Ammon's horn (tissue), 1 donor: ENCODE measurements at places on chromosomes 12 and 14.
A peak's percentile ranks its signal among the peaks of the same experiment; 100 is the strongest.

GRCh38 chr14:95515596-95516552 lies 576 bp downstream of the SYNE3 start:
- DNase-seq = peak; percentile 81

DNA sequence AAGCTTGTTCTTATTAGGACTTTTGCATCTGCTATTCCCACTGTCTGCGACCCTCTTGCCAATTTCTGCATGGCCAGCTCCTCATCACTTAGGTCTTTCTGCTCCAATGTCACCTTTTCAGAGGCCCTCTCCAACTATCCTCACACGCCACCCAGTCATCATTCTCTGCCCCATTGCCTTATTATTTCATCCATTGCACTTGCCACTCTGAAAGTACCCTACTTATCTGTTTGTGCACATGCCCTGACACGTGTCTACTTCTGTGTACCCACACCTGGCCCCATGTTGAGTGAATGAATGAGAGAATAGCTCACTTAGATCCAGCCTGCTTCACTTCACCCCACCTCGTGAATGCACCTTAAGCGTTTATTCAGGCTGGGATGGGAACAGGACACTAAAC lies 218.7 kb upstream of the TBX3 start:
- DNase-seq = no peak

- peak; percentile 46 for DNase-seq
These were observed 45.9 kb downstream of the PPP1R13B start for GRCh38 chr14:103801459-103801858.

GRCh38 chr14:76930549-76930948 lies 98.0 kb downstream of the IRF2BPL start:
- no peak for DNase-seq

- DNase-seq = no peak
These were observed 21.6 kb downstream of the DYNC1H1 start for GRCh38 chr14:101985957-101986356.

DNA sequence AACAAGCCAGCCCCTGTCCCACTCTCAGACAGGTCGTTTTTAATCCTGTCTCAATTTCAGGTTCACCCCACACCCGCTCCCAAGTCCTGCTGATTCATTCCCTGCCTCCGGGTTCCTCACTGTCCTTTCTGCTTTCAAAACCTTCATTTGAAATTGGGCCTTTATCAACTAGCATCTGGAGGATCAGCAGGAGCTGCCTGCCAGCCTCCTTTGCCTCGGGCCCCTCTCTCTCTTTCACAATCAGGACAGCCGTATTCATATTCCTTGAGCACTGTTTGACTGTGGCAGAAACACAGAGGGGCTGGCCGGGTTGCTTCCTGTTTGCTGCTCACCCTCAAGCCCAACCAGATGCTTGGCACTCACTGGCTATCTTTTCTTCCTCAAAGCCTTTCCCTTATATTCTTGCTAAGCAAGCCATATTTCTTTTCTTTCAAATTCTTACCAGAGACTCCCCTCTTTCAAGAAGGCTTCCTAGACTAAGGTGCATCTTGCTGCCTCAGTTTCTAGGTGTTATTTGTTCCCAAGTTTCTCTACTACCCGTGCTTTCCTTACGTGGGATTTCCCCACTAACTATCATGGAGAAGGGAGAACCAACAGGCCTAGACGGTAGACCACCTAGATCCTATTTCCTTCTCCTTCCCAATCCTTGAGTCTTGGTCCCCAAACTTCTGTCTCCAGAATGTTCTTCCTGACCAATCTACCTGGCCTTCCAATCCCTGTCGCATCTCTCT lies 3.0 kb downstream of the GALNT6 start:
- peak; percentile 66 for DNase-seq

DNA sequence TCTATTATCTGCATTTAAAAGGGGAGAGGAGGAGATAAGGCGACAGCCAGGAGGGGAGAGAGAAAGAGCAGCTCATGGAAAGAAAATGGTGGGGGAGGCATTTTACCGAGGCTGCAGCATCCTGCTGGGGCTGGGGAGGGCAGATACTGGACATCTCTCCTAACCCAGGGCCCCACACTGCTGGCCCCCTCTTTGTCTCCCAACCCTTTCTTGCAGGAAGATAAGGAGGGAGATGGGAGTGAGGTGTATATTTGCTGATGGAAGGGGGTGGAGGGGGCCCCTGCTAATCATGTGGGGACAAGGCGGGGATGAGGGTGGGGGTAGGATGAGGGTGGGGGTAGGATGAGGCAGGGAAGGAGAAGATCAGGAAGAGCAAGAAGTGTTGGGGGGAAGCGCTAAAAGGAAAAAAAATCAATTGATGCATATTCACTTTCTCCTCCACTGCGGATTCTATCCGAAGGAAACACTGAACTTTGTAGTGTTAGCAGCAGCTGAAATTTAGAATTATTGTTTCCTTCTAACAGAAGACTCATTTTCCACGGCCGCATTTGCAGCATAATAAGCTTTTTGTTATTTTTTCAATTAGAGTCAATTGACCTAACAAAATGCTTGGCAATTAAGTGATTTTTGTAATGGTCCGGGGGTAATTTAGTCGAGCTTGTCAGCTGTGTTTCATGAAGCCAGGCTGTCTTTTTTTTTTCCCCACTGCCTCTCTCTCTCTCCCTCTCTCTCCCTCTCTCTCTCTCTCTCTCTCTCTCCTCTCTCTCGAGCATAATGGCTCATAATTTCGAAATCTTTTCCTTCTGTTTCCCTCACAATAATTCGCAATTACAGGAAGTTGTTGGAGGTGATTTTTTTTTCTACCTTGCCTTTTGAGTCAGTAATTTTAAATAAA lies 1134.6 kb downstream of the BCL11B start:
- DNase-seq = peak; percentile 45

DNA sequence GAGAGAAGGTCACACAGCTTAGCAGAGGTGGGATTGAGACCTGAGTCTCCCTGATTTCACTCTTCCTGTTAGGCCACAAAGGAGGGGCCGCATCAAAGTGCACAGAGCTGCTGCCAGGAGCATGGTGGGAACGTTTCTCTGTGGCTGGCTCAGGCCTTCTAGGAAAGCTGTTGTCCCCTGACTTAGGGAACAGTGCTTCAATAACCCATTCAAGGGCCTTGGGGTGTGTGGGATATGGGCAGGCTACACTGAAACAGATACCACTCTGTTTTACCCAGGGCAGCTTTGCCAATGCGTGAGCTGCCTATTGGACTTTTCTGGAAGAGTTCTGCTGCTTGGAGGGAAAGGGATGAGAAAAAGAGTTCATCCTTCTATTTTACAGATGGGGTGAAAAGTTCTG lies 110.0 kb downstream of the ADCK1 start:
- DNase-seq = peak; percentile 65

GRCh38 chr12:213527-213932 lies 427 bp downstream of the SLC6A12 start:
- DNase-seq = no peak

DNA sequence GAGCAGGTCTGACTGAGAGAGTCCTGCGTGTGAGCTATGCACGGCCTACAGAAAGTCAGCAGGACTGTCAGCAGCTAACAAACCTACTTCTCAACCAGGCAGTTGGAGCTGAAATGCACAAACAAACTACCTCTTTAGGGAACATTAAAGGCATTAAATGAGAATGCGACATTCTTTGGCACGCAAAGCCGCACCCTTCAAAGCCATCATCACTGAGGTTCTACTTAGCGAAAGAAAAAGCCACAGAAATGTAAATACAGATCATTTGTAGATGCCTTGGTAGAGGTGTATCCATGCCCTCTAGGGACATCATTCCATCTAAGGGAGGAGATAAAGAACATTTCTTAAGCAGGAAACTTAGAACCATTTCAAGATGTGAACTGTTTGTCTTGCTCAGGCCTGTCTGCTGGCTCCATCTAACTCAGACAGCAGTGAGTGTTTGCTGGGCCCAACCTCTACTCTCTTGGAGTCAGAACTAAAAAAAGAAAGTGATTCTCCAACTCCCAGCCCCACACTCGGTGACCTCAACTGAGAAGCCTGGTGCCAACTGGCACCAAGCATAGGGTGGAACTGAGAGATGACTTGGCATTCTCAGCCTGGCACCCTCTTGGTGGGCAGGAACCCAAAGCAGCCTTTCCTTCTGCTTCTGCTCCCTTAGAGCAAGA lies 63.5 kb upstream of the MBIP start:
- DNase-seq = peak; percentile 76

DNA sequence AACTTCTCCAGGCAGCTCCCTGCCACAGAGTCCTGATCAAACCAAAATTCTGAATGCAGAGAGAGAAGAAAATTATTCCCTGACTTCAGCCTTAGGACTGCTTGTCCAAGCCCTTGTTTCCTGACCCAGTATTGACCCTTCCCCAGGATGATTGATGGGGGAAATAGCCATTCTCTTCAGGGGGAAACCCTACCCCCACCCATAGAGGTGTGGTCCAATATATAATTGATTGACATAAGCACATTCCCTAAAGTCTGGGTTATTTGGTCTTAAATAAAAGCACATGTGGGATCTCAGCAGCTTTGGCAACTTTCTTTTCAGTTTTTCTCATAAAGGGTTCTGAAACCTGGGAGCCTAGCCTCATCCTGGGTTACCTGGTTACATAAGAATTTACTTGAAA lies 201.2 kb upstream of the DDHD1 start:
- no peak for DNase-seq

- no peak for DNase-seq
These were observed 1489.4 kb downstream of the AACS start for GRCh38 chr12:126554625-126555024.

- DNase-seq = no peak
These were observed 614.1 kb downstream of the SLC16A7 start for GRCh38 chr12:60209933-60210332.

- peak; percentile 17 for DNase-seq
These were observed 171.2 kb downstream of the ERC1 start for GRCh38 chr12:1162081-1162760.

DNA sequence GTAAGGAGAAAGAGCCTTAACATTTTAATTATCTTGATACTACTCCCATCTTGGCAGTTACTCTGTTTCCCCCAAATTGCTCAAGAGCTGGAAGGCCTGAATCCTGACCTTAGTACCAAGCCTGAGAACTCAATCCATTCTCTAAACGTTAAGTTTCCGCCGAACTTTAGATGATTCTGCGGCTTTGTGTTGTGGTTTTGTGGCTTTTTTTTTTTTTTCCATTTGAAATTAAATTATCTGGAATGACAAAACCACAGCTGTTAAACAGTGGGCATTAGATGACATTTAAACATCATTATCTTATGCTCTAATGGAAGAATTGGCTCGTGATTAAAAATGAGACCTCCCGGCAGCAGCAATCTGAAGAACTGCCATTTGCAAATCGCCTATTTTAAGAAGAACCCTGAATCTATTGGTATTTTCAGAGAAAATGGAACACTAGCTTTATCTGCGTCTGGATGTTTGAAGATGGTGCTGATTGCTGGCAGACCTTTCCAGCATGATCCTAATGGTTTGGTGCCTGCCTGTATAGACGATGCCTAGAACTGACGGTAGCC lies 38.4 kb downstream of the TMEM132C start:
- DNase-seq = no peak

GRCh38 chr12:53782093-53782703 lies 30.4 kb upstream of the CISTR start:
- DNase-seq = no peak

DNA sequence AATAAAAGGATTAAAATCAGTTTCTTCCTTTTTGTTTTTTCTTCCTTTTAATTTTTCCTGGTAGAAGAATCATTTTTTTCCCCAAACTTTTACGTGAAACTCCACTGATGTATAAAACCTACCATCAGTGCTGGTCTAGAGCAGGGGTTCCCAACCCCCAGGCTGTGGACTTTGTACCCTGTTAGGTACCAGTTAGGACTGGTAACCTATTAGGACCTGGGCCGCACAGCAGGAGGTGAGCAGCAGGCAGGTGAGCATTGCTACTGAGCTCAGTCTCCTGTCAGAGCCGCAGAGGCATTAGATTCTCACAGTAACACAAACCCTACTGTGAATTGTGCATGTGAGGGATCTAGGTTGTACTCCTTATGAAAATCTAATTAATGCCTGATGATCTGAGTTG lies 10.1 kb downstream of the SMCO2 start:
- no peak for DNase-seq

DNA sequence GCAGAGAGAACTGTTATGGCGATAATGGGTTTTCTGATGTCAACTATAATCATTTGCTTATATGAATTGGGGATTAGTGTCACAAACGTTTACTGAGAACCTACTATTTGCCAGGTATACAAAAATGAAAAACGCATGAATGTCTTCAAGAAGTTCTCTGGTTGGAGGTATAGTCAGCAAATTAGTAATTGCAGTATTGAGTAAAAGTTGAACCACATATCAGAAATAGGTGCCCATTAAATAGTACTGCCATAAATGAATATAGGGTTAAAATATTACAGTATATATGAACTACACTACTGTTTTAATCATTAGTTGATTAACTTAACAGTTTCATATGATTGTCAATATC lies 60.0 kb downstream of the PTPRB start:
- DNase-seq = no peak

GRCh38 chr14:97120611-97121031 lies 323.4 kb downstream of the VRK1 start:
- no peak for DNase-seq

DNA sequence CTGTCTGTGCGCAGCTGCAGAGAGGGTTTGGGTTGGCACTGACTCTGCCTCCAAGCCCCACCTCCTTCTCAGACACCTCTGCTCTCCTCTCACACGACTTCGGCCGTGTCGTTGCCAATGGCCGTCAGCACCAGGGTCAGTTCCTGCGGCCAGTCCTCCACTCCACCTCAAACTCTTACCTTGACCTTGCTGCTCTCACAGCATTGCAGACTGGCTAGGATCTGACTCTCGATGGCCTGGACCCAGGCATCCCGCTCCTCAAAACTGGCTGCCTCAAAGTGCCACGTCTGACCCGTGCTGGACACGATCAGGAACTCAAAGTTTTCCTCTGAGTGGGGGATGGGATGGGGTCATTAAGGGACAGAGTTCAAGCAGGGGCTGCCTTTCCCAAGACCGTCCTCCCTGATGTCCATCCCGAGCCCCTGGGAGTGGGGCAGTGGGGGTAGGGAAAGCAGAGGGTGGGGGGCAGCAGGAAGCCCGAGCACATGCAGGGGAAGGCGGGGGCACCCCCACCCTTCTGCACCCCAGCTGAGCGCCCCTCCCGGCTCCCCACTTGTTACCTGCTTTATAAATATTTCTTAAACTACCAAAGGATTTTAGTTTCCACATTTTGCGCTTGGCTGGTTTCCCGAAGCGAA lies 10.7 kb downstream of the AGAP2 start:
- no peak for DNase-seq

- no peak for DNase-seq
These were observed 210.8 kb downstream of the C12orf50 start for GRCh38 chr12:87818441-87818840.

DNA sequence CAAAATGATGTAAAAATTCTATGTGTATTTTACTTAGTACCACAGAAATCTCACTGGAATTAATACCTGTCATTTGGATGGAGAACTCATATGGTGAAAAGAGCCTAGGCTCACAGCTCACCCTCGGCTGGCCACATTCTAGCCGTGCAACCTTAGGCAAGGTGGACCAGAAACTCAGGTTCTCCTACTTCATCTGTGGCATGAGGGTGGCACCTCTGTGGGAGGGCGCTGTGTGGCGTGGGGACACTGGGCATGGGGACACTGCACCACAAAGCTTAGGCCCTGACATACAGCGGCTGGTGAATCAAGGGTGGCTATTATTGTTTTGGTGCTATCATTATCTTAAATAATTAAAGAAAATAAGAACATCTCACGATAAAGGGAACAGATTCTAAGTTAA lies 47.1 kb downstream of the EML1 start:
- DNase-seq = no peak
